ENCODE measurements at places on chromosomes 3 and 15. TPM values are rescaled to one million over a fixed set of nuclear protein-coding genes. Genes with fewer than 3 reads are reported as not detected.

TXNRD3 gene
- polyA plus RNA-seq = 1.8 TPM

CPNE9 gene
- polyA plus RNA-seq = 6.2 TPM

GOLGA8G gene
- polyA plus RNA-seq = not detected

PAK6 gene
- 2.9 TPM for polyA plus RNA-seq

AHSG gene
- 0.18 TPM for polyA plus RNA-seq

RGMA gene
- polyA plus RNA-seq = 36.5 TPM

TUBGCP5 gene
- 7.7 TPM for polyA plus RNA-seq

DNAH12 gene
- not detected for polyA plus RNA-seq

SPG21 gene
- polyA plus RNA-seq = 81.0 TPM

RAB27A gene
- 3.2 TPM for polyA plus RNA-seq

ISL2 gene
- polyA plus RNA-seq = 1.0 TPM

XCR1 gene
- not detected for polyA plus RNA-seq

GOLGA8N gene
- 0.17 TPM for polyA plus RNA-seq

TJP1 gene
- 76.2 TPM for polyA plus RNA-seq

NCEH1 gene
- 1.5 TPM for polyA plus RNA-seq

GADL1 gene
- 0.31 TPM for polyA plus RNA-seq

NTRK3 gene
- polyA plus RNA-seq = 4.0 TPM

UPK1B gene
- polyA plus RNA-seq = 0.26 TPM

TIMMDC1 gene
- polyA plus RNA-seq = 105 TPM

DNAJA4 gene
- polyA plus RNA-seq = 5.0 TPM

LYZL4 gene
- not detected for polyA plus RNA-seq

TCTA gene
- polyA plus RNA-seq = 3.9 TPM

ASB14 gene
- 0.38 TPM for polyA plus RNA-seq

AADACL2 gene
- polyA plus RNA-seq = not detected

IGSF10 gene
- 0.50 TPM for polyA plus RNA-seq

ATP13A5 gene
- polyA plus RNA-seq = not detected

EPHB3 gene
- polyA plus RNA-seq = 0.54 TPM

ZPLD1 gene
- not detected for polyA plus RNA-seq

ATP13A4 gene
- polyA plus RNA-seq = not detected

TGM4 gene
- polyA plus RNA-seq = not detected

TOMM70 gene
- polyA plus RNA-seq = 26.5 TPM

MKRN2OS gene
- 0.59 TPM for polyA plus RNA-seq

SLC28A1 gene
- not detected for polyA plus RNA-seq

C2CD4A gene
- polyA plus RNA-seq = not detected

IL20RB gene
- polyA plus RNA-seq = 1.7 TPM

ATG3 gene
- 93.9 TPM for polyA plus RNA-seq

PLCB2 gene
- polyA plus RNA-seq = 7.5 TPM

SHF gene
- polyA plus RNA-seq = 6.6 TPM

MYD88 gene
- polyA plus RNA-seq = 15.5 TPM

ANKRD34C gene
- polyA plus RNA-seq = not detected

OR5K2 gene
- polyA plus RNA-seq = not detected

SKOR1 gene
- not detected for polyA plus RNA-seq

HTR3E gene
- polyA plus RNA-seq = not detected

SCAMP5 gene
- 12.8 TPM for polyA plus RNA-seq

OPA1 gene
- 24.9 TPM for polyA plus RNA-seq

CLRN1 gene
- 0.45 TPM for polyA plus RNA-seq

Data from GM23338 (cell line).